Lower lobe of right lung (tissue), 2 donors: ENCODE measurements at places on chromosomes 16 and 17. TPM values are rescaled to one million over a fixed set of nuclear protein-coding genes. Genes with fewer than 3 reads are reported as not detected.

- peak; percentile 80 for DNase-seq
These were observed 3.7 kb downstream of the TMC8 start for GRCh38 chr17:78133971-78134898.

DNA sequence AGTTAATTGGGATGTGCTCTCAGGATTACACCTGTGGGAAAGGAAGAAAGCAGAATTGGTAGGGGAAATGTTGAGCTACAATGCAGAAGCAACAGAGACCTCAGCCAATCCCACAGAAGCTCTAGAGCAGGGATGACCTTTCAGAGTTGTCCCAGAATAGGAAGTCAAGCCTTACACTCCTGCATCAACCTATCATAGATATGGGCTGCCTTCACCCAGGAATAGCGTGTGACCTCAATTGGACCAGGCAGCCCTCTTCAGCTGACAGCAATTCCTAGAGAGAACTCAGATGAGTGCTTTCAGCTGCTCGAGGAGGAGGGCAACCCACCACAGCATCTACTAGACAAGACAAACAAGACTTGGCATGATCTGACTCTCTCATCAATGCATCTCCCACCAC lies 189.7 kb downstream of the TMEM132E start:
- DNase-seq = no peak

DNA sequence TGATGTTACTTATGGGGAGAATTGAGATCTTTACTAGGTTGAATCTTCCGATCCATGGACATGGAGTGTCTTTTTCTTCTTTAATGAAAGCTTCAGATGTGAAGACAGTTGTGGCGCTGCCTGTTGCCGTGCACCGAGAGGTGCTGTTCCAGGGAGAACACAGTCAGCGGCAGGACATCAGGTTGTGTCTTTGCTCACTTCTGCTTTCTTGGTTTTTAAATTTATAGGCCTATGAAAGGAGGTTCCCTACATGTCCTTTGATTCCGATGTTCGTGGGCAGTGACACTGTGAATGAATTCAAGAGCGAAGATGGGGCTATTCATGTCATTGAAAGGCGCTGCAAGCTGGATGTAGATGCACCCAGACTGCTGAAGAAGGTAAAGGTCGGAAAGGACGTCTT lies 49.8 kb downstream of the SEC14L1 start:
- DNase-seq = no peak

DNA sequence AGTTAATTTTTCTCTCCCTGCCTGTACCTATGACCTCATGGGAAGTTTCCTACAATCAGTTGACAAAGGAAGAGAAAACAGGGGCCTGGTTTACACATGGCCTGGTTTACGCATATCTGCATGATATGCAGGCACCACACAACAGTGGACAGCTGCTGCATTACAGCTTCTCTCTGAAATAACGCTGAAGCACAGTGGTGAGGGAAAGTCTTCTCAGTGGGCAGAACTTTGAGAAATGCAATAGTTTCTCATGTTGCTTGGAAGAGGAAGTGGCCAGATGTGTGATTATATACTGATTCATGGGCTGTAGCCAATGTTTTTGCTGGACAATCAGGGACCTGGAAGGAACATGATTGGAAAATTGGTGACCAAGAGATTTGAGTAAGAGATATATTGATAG lies 324.1 kb upstream of the GOT2 start:
- no peak for DNase-seq

GRCh38 chr17:65078441-65079160 lies 22.1 kb upstream of the GNA13 start:
- DNase-seq = no peak

GRCh38 chr17:37745801-37746426 lies 1.1 kb upstream of the HNF1B start:
- DNase-seq = no peak

GRCh38 chr16:25411396-25412081 lies 153.9 kb upstream of the ZKSCAN2 start:
- no peak for DNase-seq

GRCh38 chr17:40484285-40484972 lies 17.0 kb downstream of the TNS4 start:
- DNase-seq = no peak

- no peak for DNase-seq
These were observed 106.2 kb downstream of the GRIN2A start for GRCh38 chr16:10076037-10076436.

DNA sequence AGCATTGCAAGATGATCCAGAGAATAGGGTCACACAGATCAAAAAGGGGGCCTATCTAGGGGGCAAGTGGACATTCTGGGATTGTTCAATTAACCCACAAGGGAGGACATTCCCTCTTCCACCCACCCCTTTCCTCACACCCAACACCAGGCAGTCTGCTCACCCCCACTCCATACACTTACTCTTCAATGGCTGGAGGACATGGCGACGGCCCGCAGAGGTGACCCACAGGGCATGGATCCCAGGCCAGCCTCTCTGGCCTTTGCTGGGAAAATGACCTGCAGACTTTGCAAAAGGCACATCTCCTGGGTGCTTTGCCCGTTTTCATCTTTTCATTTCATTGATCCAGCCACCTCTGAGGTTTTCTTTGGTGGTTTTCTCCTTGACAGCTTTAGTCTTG lies 1.7 kb upstream of the CACNG5 start:
- DNase-seq = no peak

DNA sequence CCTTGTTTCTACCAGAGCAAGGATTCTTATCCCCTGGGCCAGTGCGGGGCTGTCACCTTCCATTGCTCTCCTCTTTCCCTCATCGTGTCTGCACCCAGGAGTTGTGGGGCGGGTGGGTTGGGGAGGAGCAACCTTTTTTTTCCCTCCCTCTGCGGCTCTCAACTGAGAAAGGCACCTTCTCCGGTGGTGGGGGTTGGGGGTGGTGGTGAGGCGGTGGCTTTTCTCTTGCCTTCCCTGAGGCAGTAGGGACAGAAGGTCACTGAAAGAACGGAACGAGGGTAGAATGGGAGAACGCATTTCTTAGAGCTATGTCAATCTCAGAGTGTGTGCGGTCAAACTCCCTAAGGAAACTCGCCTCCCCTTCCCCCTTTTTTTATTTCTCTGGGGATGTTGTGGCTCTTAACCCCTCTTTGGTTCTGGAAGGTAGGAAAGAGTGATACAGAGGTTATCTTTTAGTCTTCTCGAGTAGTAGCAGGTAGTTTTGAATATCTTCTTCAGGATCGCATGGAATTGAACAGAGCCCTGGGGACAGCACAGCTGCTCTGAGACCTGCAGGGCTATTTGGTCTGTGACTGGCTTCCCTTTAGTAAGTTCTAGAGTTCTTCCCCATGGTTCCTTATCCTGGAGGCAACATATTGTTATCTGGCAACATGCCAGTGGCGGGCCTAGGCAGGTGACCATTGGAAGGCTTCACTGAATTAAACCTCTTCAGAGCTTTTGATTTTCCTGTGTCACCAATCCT lies 994 bp downstream of the CLTC start:
- peak; percentile 47 for DNase-seq

DNA sequence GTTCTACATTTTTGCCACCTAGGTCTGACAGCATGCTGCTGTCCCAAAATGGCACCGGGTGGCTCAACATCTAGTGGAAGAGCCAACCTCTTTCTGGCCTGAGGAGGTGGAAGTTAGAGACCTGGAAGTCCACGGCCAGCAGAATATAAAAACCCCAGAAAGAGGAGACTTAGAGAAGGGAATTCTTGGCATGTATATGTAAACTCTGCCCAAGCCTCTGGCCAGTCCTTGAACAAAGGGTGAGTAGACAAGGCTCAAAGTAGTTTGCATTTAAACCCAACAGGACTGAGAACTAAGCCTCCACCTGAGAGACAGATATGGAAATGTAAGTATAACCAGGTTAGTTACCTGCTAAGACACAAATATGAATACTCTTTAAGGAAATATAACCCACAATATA lies 210.3 kb downstream of the GRIN2A start:
- DNase-seq = no peak

DNA sequence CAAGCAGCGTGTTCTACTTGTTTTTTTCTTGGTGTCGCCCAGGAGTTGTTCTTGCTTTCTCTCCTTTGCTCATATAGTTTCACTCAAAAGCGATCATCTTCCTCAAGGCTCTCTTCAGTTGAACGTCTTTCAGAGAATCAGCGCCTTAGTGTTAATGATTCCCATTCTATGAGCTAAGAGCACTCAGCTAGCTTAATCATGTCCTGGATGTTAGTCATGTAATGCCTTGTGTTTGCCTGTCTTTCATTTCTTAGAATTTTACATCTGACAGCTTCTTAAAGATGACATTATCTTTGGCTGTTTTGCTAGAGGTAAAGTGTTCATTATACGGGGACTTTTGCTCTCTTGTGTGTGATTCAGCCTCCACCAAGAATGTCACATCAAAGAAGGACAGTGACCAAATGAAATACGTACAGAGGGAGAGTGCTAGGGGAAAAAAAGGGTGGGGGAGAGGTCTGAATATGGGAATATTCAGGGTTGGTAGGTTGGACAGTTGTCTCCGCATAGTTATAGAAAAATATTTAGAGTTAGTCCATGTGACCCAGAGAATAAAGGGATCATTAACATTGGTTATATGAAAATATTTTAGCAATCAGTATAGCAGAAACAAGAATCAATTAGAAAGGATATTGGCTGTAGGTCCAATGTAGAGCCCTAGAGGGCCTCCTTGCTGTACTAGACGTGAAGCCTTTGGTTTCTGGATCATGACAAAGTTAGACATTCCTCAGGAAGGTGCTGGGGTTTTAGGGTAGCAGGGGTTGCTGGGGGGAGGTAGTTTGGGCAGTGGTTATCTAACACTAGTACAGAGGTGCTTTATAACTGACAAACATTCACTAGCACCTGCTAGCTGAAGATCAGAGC lies 31.9 kb upstream of the ANKFN1 start:
- DNase-seq = no peak

GRCh38 chr17:80295559-80295958 lies 34.9 kb downstream of the RNF213 start:
- no peak for DNase-seq

- no peak for DNase-seq
These were observed 933 bp upstream of the ATXN7L3 start for GRCh38 chr17:44200478-44201155.

GRCh38 chr17:44229090-44229489 lies 9.6 kb upstream of the UBTF start:
- no peak for DNase-seq

GRCh38 chr17:77327566-77328464 lies 187.0 kb downstream of the SEC14L1 start:
- DNase-seq = peak; percentile 32

DNA sequence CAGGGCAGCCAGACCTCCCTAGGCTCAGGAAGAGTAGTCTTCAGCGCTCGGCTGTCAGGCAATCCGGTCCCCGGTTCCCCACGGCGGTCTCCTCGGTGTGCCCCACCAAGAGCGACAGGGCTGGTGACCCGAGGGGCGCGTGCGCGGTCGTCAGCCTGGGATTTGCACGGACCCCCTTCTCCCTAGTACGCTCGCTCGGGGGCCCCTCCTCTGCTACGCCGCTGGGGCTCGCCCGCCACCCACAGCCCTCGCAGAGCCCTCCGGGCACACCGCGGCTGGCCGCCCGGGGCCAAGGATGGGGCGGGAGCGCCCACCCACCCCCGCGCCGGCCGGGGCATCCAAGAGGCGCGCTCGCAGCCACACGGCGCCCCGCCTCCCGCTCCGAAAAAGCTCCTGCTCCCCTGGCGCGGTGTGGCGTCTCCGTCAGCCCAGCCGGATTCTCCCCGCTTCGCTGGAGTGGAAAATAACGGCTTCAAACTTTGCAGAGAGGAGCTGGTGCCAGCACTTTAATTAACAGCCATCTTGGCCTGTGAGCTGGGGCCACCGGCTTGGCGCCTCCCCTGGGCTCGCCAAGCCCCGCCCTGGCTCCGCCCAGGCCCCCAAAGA lies 2.1 kb upstream of the C1QL1 start:
- no peak for DNase-seq

DNA sequence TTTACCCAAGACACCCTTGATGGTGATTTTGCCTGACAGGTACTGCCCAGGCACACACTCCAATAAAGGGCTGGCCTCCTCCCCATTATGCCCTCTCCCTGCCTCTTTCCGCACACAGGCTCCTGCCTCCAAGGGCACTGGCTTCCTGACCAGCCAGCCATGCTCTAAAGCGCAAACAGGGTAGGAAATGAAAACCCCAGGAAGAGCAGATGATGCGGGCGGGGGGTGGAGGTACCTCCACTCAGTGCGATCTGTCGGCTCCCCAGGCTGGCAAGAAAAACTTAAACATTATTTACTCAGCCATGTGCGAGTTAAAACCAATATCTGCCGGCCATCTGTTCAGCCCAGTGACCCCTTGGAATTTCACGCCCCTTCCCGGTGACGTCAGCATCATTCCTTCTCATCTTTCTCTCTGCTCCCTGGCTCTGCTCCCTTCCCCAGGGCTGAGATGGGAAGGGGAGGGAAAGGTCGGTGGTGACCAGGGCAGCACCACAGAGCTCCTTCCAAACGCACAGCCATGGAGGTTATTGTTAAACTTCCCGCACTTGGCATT lies 262.5 kb downstream of the CBLN1 start:
- DNase-seq = no peak

GRCh38 chr16:56212144-56212543 lies 20.9 kb downstream of the GNAO1 start:
- no peak for DNase-seq

Gene TCAP
- total RNA-seq = 3.7 TPM

Gene LPO
- total RNA-seq = not detected

Gene PDIA2
- total RNA-seq = not detected

Gene KRTAP17-1
- total RNA-seq = not detected

Gene GJD3
- 3.1 TPM for total RNA-seq

Gene CEP95
- total RNA-seq = 34.2 TPM

Gene CIBAR2
- total RNA-seq = 12.8 TPM

Gene MT1A
- total RNA-seq = 4.7 TPM

Gene TUBG2
- 16.8 TPM for total RNA-seq
